T-helper 2 cell treated with Interferon-gamma antibody and Interleukin-4, amounts not matched to agents 5 μg/mL and 100 μg/mL, for 36 hours (primary cell): ENCODE measurements at places on chromosomes 7 and 10.

- no peak for DNase-seq
Measured at GRCh38 chr10:132538790-132539421, 1.3 kb downstream of the INPP5A start.

DNA sequence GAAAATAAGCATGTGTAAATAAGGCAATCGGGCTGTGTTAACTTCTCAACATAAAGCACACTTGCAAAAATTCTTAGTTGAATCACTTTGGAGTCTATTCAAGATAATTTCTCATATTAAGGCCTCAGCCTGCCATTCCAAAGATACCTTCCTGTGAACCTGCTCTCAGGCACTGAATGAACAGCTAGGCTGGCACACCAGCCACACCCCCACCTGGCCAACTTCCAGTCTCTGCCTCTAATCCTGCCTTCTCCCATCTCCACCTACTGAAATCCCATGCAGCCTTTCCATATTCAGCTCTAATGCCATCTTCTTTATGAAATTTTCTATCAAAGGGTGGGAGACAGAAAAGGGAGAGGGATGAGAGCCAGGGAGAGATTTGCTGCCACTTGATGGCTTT is 17.1 kb upstream of the MACROH2A2 start:
- DNase-seq, result no peak

DNA sequence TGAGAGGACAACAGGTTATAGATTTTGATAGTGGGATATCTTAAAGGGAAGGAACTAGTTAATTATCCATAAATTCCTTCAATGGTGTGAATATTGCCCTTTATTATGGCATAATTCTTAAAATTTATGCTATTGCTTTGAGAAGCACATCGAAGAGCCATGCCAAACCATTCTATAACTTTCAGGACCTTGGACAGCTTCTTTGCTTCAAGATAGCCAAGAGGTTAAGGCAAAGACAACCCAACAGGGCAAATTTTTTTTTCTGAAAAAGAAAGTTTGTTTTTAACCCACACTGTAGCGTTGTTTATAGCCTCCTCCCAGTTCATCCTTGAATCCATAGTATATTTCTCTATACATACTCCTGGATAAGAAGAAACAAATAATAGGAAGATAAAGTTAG is 103.2 kb downstream of the NRG3 start:
- DNase-seq, result no peak

GRCh38 chr10:14530465-14530864 is 199.7 kb upstream of the FRMD4A start:
- no peak for DNase-seq

DNA sequence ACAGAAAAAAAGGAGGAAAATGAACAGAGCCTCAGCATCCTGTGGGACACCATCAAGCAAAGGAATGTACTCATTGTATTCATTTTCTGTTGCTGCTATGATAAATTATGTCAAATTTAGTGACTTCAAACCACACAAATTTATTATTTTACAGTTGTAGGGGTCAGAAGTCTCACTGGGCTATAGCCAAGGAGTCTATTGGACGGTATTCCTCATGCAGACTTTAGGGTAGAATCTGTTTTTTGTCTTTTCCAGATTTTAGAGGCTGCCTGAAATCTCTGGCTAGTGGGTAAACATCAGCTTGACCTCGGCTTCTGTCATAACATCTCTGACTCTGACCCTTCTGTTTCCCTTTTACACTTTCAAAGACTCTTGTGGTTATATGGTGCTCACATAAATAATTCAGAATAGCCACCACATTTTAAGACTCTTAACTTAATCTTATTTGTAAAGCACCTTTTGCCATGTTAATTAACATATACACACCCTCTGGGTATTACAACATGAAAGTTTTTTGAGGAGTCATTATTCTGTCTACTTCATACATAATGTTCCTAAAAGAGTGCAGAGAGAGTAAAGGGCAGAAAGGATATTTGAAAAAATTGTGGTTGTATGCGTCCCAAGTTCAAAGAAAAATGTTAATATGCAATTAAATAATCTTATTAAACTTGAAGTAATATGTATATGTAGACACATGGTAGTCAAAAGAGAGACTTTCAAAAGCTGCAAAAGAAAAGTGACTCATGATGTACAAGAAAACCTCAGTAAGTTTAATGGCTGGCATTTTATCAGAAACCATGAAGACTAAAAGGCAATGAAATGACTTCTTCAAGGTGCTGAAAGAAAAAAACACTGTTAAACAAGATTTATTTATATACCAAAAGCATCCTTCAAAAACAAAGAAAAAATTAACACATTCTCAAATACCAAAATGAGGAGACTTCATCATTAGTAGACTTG is 70.8 kb upstream of the MEOX2 start:
- no peak for DNase-seq

DNA sequence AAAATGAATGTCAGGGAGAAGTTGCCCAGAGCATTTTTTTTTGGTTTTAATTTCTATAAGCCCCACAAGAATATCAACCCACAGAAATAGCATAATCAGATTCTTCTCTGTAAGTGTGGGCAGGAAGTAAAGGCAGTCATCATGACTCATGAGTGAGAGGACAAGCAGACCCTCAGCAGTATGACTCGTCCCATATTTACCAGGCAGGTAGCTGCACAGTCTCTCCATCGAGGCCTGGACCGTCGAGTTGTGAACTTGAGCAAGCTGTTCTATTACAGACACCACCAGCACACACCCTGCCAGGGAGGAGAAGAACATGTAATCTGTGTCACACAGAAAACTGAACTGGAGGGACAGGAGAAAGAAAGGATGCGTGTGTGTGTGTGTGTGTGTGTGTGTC is 37.8 kb downstream of the AOAH start:
- peak; percentile 68 for DNase-seq

GRCh38 chr7:29197916-29198315 is 3.3 kb downstream of the CHN2 start:
- no peak for DNase-seq

- no peak for DNase-seq
Measured at GRCh38 chr7:135980012-135980551, 2.9 kb upstream of the MTPN start.

GRCh38 chr7:88328787-88329186 is 22.1 kb upstream of the STEAP4 start:
- no peak for DNase-seq

DNA sequence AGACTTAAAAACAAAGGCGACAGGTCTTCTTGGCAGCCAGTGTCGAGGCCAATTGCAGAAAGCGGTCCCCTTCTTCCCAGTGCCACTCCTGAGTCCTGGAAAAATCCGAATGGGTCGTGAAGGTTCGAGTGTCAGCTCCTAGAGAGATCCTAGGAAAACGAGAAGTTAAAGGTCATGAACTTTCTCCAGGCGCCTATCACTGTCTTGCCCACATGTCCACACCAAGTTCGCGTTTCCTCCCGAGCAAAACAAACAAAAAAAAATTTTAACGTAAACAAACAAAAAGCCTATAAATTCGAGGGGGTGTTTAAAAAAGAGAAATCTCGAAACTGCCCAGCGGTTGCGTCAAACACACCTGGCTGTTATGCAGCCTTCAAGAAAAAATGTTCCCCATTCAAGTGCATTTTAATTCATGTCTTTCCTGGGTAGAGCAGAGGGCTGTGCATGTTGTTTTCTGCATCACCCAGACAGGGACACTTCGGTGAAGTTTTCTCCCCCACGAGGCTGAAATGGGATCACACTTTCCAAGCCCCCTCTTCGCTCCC is 1.5 kb downstream of the ARHGAP21 start:
- no peak for DNase-seq

DNA sequence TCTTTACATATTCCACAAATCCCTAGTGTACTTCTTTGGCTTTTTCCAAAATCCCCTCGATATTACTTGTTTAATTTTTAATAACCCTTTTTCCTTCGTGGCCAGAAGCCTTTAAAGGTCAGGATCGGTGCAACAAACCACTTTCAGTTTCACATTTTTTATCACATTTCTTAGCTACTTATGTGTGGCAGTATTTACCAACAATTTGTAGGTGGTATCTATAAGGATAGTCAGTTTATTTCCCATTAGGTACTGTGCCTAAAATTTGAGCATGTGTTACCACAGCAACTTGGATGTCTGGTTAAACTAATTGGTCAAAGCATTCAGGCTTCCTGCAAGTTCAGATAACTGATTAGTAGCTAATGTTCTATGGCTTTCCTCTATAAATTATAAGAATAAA is 104.9 kb downstream of the CDK14 start:
- DNase-seq, result no peak
